Endothelial cell (in vitro differentiated cells): ENCODE measurements at places on chromosomes 4 and X. TPM values are rescaled to one million over a fixed set of nuclear protein-coding genes. Genes with fewer than 3 reads are reported as not detected.

TMPRSS11E gene
- total RNA-seq = 1.3 TPM

DCLK2 gene
- 7.8 TPM for total RNA-seq

MAGEC2 gene
- total RNA-seq = not detected

TSPAN7 gene
- total RNA-seq = 12.4 TPM

ATP11C gene
- 48.5 TPM for total RNA-seq

KCND1 gene
- 6.0 TPM for total RNA-seq

ENPP6 gene
- total RNA-seq = 0.41 TPM

CACNA1F gene
- 0.59 TPM for total RNA-seq

MTNR1A gene
- not detected for total RNA-seq

DNA sequence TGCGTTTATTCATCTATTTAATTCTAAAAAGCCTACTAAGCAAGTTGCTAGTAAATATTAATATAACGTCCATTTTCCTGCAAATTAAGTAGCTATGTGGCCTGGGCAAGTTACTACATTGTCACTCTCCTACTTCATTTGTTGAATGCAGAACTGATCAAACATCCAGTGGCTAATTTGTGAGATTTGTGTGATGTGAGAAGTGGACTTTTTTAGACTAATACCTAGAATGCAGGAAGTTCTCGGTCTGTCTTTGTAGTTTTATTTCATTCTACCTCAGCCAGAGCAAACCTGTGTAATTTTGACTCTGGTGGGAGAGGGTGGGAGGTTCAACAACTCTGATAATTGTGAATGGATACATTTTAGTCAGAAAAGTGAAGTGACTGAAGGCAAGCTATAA lies 840 bp downstream of the GUF1 start:
- H3K27ac ChIP-seq = peak overlapping the region; percentile 94

GRCh38 chr4:68490826-68491457 lies 43.7 kb downstream of the TMPRSS11E start:
- no peak for DNase-seq
- H3K4me3 ChIP-seq = no peak overlapping the region
- no peak overlapping the region for H3K27ac ChIP-seq
- peaks cover 12% of the 10 kb centered on the region for H3K4me1 ChIP-seq
- no peaks in the 10 kb centered on the region for H3K36me3 ChIP-seq

DNA sequence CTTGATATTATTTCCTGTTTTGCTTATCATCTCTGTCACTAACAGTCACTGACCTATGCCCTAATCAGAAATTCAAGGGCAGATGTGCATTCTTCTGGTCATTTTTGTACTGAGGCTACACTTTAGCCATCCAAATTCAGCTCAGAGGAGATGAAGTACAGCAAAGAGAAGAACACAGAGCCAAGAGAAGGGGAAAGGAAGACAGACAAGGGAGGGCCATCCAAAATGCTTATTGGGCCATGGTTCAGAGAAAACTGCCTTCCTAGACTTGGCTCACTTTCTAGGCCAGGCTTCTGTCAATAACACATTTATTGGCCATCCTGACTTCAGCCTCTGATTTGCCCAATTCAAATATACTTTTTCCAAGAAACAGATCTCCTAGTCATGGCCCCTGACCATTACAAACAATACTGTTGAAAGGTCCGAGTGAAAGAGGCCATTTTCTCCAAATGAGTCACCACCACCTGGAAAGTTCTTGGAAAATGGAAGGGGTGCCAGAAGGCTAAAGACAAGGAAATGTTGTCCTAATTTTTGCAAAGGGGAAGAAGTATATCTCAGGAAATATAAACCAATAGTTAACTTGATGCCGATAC lies 56.4 kb downstream of the DCX start:
- no peaks in the 10 kb centered on the region for H3K27me3 ChIP-seq
- DNase-seq = no peak
- H3K27ac ChIP-seq = no peak overlapping the region
- H3K4me3 ChIP-seq = no peak overlapping the region

GRCh38 chr4:48639807-48640206 lies 140.3 kb downstream of the FRYL start:
- peaks cover 21% of the 10 kb centered on the region for H3K4me1 ChIP-seq
- DNase-seq = no peak
- no peaks in the 10 kb centered on the region for H3K36me3 ChIP-seq
- no peak overlapping the region for H3K4me3 ChIP-seq
- H3K27me3 ChIP-seq = no peaks in the 10 kb centered on the region
- peak overlapping the region; percentile 14 for H3K27ac ChIP-seq

- no peaks in the 10 kb centered on the region for H3K27me3 ChIP-seq
- no peaks in the 10 kb centered on the region for H3K36me3 ChIP-seq
- H3K4me3 ChIP-seq = no peak overlapping the region
- H3K4me1 ChIP-seq = peaks cover 11% of the 10 kb centered on the region
These were observed 23.3 kb upstream of the LEF1 start for GRCh38 chr4:108192056-108192455.

GRCh38 chr4:183398298-183399125 lies 45.9 kb upstream of the CDKN2AIP start:
- peaks cover 17% of the 10 kb centered on the region for H3K27me3 ChIP-seq
- DNase-seq = peak; percentile 75
- peaks cover 46% of the 10 kb centered on the region for H3K4me1 ChIP-seq
- peak overlapping the region; percentile 70 for H3K27ac ChIP-seq

- H3K36me3 ChIP-seq = no peaks in the 10 kb centered on the region
- H3K27ac ChIP-seq = no peak overlapping the region
- DNase-seq = no peak
- no peaks in the 10 kb centered on the region for H3K27me3 ChIP-seq
- H3K4me1 ChIP-seq = peaks cover 17% of the 10 kb centered on the region
These were observed 148.6 kb upstream of the RPS6KA6 start for GRCh38 chrX:84336646-84337045.

DNA sequence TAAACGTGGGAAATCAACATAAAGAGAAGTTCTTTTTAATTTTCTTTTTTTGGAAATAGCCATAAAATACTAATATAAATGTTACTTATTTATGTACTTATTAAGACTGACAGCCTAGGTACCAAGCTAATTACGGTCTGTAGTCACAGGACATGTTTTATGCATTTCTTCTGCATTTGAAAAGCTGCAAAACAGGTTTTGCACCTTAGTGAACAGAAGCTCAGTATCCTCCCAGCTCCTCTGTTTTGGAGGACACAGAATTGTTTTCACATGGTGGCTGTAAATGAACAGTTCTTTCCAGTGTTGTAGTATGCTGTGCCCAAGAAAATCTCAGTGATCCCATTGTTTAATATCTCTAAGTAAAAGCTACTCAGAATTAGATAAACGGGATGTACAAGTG lies 1788.0 kb upstream of the TENM3 start:
- H3K4me3 ChIP-seq = no peak overlapping the region
- no peaks in the 10 kb centered on the region for H3K36me3 ChIP-seq
- no peaks in the 10 kb centered on the region for H3K27me3 ChIP-seq
- H3K4me1 ChIP-seq = peaks cover 7% of the 10 kb centered on the region
- no peak for DNase-seq

DNA sequence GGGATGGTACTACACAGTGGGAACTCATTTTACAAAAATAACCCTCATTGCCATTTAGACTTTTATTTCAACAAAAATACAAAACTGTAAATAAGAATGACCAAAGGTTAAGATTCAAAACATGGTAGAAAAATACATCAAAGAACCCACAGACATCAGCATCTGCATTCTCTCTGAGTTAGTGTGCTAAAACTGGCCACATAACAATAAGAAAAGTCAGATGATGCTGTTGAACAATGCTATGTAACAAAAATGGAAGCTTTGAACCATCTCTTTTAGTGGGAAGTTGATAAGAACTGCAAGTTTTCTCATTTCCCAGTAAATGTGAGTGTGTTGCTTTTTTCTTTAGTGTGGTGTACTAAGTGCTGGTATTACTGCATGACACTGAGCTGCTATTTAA lies 888.4 kb upstream of the EPHA5 start:
- H3K36me3 ChIP-seq = no peaks in the 10 kb centered on the region
- DNase-seq = no peak
- no peak overlapping the region for H3K4me3 ChIP-seq
- no peaks in the 10 kb centered on the region for H3K4me1 ChIP-seq
- peaks cover 2% of the 10 kb centered on the region for H3K27me3 ChIP-seq
- no peak overlapping the region for H3K27ac ChIP-seq

DNA sequence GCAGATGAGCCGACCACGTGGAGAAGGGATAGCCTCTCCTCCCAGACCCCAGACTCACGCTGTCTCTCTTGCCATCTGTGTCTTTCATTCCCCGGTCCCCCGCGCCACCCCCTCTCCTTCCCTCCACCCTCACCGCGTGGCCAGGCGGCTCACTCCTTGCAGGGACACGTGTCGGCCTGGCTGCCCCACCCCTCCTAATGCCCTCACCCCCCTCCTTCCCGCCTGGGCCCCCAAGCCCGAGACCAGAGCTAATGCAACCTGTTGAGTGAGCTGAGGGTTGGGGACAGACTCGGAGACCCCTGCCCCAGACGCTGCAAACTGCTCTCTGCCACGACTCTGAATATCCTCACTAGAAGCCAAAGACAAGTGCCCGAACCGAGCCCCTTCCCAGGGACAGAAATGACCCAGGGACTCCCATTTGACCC lies 1.8 kb downstream of the SLC38A5 start:
- no peak for DNase-seq
- peaks cover 5% of the 10 kb centered on the region for H3K27me3 ChIP-seq
- H3K4me1 ChIP-seq = peaks cover 25% of the 10 kb centered on the region
- H3K36me3 ChIP-seq = peaks cover 5% of the 10 kb centered on the region
- H3K27ac ChIP-seq = no peak overlapping the region

DNA sequence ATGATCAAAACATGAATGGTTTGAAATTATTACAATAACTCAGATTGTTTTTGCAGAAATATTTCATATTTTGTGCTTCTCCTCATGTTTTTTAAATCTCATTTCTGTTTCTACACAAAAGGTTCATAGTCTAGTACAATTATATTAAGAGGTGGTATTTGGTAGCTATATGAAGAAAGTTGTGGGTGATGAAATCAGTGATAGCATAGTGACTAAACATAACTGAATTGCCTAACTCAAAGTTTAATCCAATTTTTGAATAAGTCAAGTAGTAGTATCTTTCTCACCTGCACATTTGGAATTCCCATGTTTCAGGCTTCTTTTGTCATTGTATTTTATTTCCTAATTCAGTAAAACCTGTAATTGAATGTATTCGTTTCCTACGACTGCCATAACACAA lies 648.7 kb downstream of the GRID2 start:
- H3K27me3 ChIP-seq = no peaks in the 10 kb centered on the region
- H3K4me3 ChIP-seq = no peak overlapping the region
- no peaks in the 10 kb centered on the region for H3K36me3 ChIP-seq
- DNase-seq = no peak
- H3K27ac ChIP-seq = no peak overlapping the region
- no peaks in the 10 kb centered on the region for H3K4me1 ChIP-seq

DNA sequence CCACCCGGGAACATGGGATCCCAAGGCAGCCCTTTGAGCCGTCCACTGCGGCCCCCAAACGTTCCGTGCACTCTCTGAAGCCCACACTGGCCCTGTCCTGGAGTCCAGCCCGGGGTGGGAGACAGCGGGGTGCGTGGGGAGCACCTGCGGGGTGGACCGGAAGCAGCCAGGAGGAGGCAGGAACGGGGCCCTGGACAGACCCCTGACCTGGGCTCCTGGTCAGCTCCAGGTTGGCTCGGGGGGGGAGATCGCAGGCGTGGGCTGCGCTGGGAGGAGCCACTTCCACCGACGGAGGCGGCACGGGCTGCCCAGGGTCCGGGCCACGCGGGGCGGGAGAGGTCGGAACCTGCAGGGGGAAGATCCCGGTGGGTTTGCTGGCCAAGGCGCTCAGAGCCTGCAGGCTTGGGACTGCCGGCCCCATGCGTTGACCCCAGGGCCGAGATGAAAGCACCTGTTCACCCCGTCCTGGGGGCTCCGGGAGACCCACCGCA lies 5.7 kb upstream of the PLCXD1 start:
- H3K4me1 ChIP-seq = peaks cover 11% of the 10 kb centered on the region
- no peak overlapping the region for H3K4me3 ChIP-seq
- peaks cover 5% of the 10 kb centered on the region for H3K36me3 ChIP-seq
- H3K27me3 ChIP-seq = peaks cover 20% of the 10 kb centered on the region
- peak; percentile 22 for DNase-seq
